ENCODE measurements at places on chromosomes 16 and 17.

DNA sequence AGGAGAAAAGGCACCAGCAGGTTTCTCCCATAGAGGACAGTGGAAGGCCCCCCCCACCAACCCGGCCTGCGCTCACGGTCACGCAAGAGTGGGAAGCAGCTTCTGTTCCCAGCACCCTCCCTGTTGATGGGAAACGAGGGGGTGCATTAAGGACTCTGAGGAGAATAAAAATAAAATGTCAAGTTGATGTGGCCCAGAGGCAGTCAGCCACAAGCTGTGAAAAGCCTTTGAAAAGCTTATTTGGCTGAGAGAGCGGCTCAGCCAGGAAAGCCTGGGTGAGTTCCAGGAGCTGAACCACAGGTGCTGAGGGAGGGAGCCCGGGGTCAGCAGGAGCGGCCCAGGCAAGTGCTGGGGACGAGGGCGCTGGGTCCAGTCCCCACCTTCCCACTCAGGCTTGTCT is 26.9 kb upstream of the SPATA32 start:
- DNase-seq: no peak

- DNase-seq: no peak
Observed at GRCh38 chr16:26981266-26981938, 85.3 kb upstream of the C16orf82 start.

DNA sequence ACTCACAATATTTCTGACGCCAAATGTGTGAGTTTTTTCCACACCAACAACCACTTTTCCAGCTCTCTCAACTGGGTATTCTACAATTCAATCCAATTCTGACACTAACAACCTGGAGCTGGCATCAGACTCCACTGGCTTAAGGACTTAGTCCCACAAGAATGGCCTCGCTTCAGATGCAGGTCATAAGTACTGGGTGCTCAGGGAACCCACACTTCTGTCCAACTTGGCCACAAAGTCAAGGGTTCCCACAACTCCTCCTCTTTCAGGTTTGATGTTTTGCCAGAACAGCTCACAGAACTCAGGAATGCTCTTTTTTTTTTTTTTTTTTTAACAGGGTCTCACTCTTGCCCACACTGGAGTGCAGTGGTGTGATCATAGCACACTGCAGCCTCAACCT is 56.1 kb upstream of the TMC5 start:
- no peak for DNase-seq

GRCh38 chr16:34801875-34802274 is 1342.5 kb downstream of the TP53TG3F start:
- no peak for DNase-seq

DNA sequence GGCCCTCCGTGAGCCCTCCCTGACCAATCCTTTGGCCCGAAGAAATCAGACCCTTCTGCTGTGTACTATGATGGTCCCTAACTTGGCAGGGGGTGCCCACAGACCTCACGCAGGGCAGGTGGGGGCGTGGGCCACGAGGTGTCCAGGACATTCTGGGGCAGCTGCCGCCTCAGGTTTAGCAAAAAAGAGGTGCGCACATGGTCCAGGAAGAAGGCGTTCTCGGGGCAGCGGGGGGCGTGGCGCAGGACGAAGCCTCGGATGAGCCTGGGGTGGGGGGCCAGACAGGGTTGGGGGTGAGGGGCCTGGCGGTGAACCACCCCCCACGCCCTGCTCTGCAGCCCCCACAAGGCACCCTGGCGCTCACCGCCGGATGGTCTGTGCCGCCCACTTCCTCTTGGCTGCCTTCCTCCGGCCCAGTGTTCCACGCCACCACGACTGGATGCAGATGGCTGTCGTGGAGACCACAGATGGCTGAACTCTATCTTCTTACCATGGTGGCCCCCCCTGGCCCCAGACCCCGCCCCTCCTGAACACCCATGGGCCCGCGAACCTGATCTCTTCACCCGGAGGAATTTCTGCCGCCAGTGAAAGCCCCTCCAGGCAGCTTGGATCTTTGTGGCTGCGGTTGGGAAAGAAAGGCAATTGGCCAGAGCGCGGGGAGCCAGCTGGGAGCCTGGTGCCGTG is 14.2 kb upstream of the CRK start:
- no peak for DNase-seq

DNA sequence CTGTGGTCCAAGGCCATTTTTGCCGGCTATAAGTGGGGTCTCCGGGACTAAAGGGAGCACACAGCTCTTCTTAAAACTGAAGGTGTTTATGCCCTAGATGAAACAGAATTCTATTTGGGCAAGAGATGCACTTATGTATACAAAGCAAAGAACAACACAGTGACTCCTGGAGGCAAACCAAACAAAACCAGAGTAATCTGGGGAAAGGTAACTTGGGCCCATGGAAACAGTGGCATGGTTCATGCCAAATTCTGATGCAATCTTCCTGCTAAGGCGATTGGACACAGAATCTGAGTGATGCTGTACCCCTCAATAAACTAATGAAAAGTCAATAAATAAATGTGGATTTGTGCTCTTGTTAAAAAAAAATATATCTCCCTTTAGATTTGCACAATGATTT is 20.2 kb upstream of the SHISA9 start:
- no peak for DNase-seq

Data from anterior cingulate cortex (tissue), 58 donors.